ENCODE measurements at places on chromosomes 7 and 10.
A peak's percentile ranks its signal among the peaks of the same experiment; 100 is the strongest.

DNA sequence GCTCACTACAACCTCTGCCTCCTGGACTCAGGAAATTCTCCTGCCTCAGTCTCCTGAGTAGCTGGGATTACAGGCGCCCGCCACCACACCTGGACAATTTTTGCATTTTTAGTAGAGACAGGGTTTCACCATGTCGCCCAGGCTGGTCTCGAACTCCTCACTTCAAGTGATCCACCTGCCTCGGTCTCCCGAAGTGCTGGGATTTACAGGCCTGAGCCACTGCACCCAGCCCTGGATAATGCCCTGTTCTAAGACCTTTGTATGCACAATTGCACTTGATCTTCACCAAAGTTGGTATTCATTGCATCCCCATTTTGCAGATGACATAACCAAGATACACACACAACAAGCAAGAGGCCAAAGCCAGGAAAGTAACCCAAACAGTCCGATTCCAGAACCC, 97.7 kb upstream of the CARD11 start:
- DNase-seq, result no peak

- no peak for DNase-seq
Observed at GRCh38 chr7:141381794-141382427, 169.3 kb upstream of the AGK start.

GRCh38 chr10:11491087-11491486, 120.4 kb downstream of the USP6NL start:
- no peak for DNase-seq

- no peak for DNase-seq
Observed at GRCh38 chr10:113576852-113577251, 24.0 kb downstream of the HABP2 start.

- no peak for DNase-seq
Observed at GRCh38 chr7:99121496-99122021, 22.3 kb downstream of the SMURF1 start.

- DNase-seq, result no peak
Observed at GRCh38 chr10:6563075-6563474, 17.0 kb downstream of the PRKCQ start.

- DNase-seq, result no peak
Observed at GRCh38 chr10:63157845-63158624, 24.9 kb downstream of the NRBF2 start.

DNA sequence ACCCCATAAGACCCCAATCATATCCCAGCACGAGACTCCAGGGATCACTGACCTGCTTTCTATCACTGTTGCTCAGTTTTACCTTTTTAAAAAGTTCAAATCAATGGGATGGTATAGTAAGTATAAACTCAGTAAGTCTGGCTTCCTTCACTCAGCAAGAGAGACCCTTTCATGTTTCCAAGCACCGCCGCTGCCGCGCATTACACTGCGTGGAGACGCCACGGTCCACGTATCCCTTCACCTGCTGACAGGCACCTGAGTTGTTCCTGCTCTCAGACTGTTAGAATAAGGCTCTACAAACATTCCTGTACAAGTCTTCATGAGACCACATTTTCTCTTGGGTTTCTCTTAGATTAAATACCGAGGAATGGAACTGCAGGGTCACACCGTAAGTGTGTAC, 28.3 kb downstream of the MAD1L1 start:
- no peak for DNase-seq

GRCh38 chr7:113008755-113009154, 77.9 kb downstream of the GPR85 start:
- no peak for DNase-seq

DNA sequence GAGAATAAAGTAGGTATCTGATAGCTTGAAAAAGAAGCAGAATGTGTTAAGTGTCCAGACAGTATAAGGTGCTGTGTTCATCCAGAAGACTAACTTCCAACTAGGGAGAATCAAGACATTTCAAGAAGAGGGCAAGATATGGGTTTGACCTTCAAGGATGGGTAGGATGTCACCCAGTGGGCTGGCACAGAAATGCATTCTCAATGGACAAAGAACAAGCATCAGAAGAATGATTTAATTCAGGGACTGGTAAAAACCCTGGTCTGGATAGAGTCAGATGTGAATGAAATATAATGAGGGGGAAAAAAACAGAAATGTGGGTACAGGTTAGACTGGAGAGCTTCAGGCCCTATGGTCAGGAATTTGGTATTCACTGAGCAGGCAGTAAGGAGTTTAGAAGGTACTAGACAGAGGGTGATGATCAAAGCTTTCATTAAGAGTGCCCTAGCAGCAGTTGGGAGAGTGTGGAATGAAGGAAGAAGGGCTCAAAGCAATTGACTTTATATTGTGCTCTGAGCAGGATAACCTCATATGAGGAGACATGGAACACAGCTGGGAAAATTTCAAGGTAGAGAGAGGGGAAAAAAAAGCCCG, 180.7 kb upstream of the ANK3 start:
- DNase-seq, result no peak

- DNase-seq, result no peak
Observed at GRCh38 chr10:69780077-69780476, 21.6 kb upstream of the COL13A1 start.

GRCh38 chr7:144763291-144763690, 72.6 kb downstream of the TPK1 start:
- DNase-seq, result no peak

DNA sequence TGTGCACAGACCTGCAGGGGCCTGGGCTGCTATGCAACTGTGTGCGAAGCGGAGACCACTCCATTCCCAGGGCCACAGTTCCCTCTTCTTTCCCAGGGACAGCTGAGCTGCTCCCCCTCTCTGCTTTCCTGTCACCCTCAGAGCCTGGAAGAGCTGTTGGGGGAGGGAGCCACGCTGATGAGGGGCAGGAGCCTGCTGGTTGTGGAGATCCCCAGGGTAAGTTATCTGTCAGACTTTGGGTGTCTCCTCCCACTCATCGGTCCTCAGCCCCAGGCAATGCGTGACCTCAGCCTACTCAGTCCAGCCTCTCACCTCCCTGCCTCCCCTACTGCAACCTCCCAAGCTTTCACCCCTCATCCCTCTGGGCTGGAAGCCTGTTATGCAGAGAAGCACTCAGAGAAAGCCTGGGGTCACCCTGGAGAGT, 53.5 kb downstream of the ZNF467 start:
- no peak for DNase-seq

DNA sequence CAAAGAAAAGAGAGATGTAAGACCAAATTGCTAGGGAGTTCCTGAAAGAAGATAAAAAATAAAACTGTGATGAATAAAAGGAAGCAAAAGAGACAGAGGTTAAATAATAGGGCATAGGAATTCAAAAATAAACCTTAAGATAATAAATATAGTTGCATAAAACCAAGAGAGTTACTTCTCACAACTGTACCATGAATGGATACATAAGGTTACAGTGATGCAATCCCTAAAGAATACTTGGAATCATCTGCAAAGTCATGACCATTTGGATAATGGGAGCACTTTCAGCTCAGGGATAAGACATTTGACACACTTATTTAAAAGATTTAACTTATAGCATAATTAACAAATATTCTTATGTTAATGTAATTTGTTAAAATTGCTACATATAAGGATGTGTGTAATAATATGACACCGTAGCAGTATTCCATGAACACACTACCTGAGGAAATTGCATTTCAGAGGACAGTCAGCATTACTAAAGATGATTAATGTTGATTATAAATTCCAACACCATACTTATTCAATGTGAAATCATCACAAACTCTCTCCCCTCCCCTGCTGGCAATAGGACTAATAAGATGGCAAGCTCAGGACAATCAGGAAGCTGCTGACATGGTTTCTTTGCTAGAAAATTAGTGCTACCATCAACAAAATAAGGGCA, 202.1 kb upstream of the AKR1E2 start:
- no peak for DNase-seq

- DNase-seq, result no peak
Observed at GRCh38 chr7:66281678-66282590, 76.8 kb downstream of the TPST1 start.

GRCh38 chr10:78960316-78960800, 108.4 kb upstream of the ZMIZ1 start:
- no peak for DNase-seq

DNA sequence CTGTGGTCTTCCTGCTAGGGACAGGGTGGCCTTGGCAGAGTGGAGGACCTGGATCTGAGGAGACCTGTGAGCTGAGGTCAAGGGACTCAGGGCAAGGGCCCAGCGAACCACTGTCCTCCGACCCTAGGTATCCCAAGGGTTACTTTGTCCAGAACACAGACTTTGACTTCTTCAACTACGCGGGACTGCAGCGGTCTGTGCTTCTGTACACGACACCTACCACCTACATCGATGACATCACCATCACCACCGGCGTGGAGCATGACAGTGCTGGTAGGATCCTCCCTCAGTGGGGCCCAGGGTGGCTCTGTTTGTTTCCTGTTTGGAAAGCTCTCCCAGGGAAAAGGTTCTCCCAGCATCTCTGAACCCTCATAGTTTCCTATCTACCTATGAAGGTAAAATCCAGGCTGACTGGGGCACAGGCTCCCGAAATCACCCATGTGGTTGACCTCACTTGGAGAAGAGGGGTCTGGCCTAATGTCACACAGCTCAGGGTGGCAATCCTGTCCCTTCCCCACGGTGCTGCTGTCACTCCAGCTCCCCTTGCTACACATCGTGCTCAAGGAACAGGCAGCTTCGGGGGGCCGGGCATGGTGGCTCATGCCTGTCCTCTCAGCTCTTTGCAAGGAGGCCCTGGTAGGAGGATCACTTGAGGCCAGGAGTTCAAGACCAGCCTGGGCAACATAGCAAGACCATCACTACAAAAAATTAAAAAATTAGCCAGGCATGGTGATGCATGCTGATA, 57.6 kb downstream of the ZNF727 start:
- no peak for DNase-seq

DNA sequence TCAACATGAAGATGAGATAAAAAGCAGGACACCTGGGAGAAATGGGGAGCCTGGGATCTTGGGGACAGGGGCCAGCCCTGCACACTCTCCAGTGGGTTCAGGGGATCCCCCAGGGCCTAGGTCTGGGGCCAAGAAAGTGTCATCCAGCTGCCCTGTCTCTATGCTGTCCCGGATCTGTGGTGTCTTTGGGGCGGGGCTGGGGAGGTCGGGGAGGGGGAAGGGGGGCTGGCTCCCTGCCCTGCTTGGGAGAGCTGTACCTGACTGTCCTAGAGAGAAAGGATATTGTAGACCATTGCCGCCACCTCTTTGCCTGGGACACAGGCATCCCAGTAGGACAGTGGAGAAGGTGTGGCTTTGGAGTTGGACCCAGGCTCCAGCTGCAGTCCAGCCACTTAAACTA, 7.0 kb upstream of the SPACDR start:
- DNase-seq, result no peak

GRCh38 chr7:81600608-81601007, 169.2 kb downstream of the HGF start:
- no peak for DNase-seq

DNA sequence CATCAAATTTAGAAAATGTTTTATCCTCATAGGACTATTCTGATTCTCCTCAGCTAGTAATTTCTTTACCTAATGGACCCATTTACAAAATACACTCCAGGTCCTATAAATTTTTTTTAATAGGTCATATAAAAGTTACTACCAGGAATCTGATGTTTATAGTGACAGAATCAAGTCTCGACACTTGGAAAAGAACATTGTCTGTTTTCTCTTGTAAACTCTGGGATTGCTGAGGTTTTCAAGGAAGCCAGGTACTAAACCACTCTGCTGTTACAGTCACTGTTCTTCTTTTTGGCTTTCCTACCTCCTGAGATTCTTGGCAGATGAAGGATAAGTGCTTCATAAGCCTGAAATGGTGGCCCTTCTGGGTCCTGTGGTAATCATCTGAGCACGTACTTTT, 493.1 kb downstream of the AUTS2 start:
- DNase-seq, result peak; percentile 55

All from NCI-H524 treated with DMSO at 0.1 percent for 48 hours (cell line).